ENCODE measurements at places on chromosomes 16 and 17.

DNA sequence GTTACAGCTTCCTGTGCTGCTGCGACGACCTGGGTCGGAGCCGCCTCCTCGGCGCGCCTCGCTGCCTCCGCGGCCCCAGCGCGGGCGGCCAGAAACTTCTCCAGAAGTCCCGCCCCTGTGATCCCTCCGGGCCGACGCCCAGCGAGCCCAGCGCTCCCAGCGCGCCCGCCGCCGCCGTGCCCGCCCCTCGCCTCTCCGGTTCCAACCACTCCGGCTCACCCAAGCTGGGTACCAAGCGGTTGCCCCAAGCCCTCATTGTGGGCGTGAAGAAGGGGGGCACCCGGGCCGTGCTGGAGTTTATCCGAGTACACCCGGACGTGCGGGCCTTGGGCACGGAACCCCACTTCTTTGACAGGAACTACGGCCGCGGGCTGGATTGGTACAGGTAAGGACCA lies 746 bp downstream of the HS3ST2 start:
- DNase-seq: no peak
- no peak overlapping the region for H3K27ac ChIP-seq
- H3K4me3 ChIP-seq: no peak overlapping the region
- peaks cover 40% of the 10 kb centered on the region for H3K27me3 ChIP-seq

DNA sequence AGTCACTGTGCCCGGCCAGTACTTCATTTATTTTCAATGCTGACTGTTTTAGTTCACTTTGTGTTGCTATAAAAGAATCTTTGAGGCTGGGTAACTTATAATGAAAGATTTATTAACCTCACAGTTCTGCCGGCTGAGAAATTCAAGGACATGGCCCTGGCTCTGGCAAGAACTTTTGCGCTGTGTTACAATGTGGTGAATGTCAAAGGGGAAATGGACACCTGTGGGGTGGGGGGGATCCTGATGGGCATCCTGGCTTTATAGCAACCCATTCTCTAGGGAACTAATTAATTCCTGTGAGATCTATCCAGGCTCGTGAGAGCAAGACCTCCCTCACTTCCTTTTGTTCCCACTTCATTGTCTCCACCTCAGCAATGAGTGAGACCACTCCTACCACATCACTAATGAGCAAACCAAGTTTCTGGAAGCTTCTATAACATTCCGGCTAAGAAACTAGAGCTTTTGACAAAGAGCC lies 17.1 kb upstream of the CDH3 start:
- H3K27me3 ChIP-seq: peaks cover 8% of the 10 kb centered on the region
- H3K4me3 ChIP-seq: no peak overlapping the region
- H3K27ac ChIP-seq: no peak overlapping the region
- H3K4me1 ChIP-seq: no peaks in the 10 kb centered on the region
- DNase-seq: no peak
- no peaks in the 10 kb centered on the region for H3K36me3 ChIP-seq

DNA sequence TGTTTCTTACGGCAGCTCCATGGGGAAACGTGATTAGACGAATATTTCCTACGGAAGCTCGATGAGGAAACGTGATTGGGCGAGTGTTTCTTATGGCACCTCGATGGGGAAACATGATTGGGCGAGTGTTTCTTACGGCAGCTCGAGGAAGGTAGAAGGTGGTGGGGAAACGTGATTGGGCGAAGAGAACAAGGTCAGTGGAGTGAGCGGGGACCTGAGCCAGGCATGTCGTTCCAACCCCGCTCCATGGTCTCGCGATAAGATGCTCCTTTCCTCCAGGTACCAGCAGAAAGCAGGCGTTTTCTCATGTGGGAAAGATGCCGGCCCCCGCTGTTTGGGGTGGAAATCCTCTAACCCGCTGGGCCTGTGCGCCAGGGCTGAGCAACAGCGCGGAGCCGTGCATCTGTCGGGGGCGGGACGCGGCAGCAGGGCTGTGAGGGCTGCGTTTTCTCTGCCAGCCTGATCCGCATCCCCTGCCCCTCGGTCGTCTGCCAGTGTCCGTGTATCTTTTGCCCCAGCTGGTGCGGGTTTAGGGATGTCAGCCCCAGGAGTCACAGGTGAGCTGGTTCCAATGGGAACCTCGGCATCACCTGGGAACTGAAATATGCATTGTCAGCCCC lies 25.6 kb upstream of the DOC2B start:
- DNase-seq: no peak
- H3K27ac ChIP-seq: no peak overlapping the region
- no peaks in the 10 kb centered on the region for H3K4me1 ChIP-seq
- no peaks in the 10 kb centered on the region for H3K36me3 ChIP-seq

DNA sequence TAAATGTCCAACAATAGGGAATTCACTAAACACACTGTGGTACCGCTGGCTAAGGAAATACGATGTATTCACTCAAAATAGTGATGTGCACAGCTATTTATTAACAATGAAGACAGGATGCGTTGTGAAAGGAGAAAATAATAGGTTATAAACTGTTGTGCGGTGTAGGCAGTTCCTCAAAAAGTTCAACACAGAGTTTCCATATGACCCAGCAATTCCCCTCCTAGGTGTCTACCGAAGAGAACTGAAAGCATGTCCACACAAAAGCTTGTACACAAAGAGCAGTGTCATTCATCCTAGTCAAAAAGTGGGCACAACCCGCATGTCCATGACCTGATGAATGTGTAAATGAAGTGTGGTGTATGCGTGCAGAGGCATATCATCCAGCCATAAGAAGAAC lies 1.2 kb upstream of the CES1 start:
- H3K4me3 ChIP-seq: no peak overlapping the region
- H3K27me3 ChIP-seq: peaks cover 3% of the 10 kb centered on the region
- H3K27ac ChIP-seq: no peak overlapping the region
- no peak for DNase-seq
- no peaks in the 10 kb centered on the region for H3K4me1 ChIP-seq

- no peaks in the 10 kb centered on the region for H3K36me3 ChIP-seq
- DNase-seq: no peak
- H3K4me3 ChIP-seq: no peak overlapping the region
- peaks cover 48% of the 10 kb centered on the region for H3K27me3 ChIP-seq
- no peaks in the 10 kb centered on the region for H3K4me1 ChIP-seq
Measured at GRCh38 chr16:81786868-81787267, 7.8 kb downstream of the PLCG2 start.

GRCh38 chr16:50603206-50604064 lies 55.2 kb downstream of the NKD1 start:
- H3K36me3 ChIP-seq: no peaks in the 10 kb centered on the region
- no peak overlapping the region for H3K27ac ChIP-seq
- peaks cover 18% of the 10 kb centered on the region for H3K4me1 ChIP-seq
- no peak for DNase-seq
- no peak overlapping the region for H3K4me3 ChIP-seq
- H3K27me3 ChIP-seq: peaks cover 7% of the 10 kb centered on the region

GRCh38 chr17:50051082-50051576 lies 4.8 kb upstream of the ITGA3 start:
- no peaks in the 10 kb centered on the region for H3K36me3 ChIP-seq
- H3K4me3 ChIP-seq: no peak overlapping the region
- peaks cover 24% of the 10 kb centered on the region for H3K4me1 ChIP-seq
- DNase-seq: peak; percentile 65

DNA sequence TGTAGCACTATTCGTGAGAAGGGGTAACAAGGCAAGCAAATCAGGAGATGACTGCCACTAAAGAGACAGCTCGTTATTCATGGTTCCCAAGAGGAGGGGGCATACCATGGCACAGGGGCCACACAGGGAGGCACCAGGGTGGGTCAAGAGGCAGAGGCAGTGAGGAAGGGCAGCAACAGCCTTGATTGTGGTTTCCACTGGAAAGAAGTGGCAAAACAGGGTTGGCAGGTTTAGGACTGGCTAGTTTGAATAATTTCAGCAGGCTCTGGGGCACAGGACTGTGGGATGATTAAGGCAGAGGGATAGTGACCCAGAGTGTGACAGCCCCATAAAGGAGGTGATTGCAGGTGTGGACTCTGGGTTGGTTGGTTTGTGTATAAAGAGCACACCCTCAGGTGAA lies 188.9 kb downstream of the CBLN1 start:
- H3K4me1 ChIP-seq: no peaks in the 10 kb centered on the region
- no peaks in the 10 kb centered on the region for H3K27me3 ChIP-seq
- no peak overlapping the region for H3K4me3 ChIP-seq
- DNase-seq: no peak
- no peaks in the 10 kb centered on the region for H3K36me3 ChIP-seq

DNA sequence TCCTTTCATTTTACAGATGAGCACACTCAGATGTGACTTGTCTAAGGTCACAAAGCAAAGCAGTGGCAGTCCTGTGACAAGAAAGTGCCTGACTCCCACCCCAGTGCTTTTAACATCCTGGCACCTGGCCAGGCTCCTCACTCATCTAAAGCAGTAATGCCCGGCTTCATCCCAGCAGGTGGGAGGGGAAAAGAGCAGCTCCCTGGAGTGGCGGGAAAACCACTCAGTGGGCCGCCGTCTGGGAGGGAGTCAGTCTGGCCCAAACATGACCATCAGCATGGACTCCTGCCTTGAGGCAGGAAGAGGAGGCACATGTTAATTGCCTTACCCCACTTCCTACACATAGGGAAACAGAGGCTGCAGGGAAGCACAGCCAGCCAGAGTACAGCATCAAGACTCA lies 2.6 kb downstream of the PCGF2 start:
- no peaks in the 10 kb centered on the region for H3K36me3 ChIP-seq
- H3K4me1 ChIP-seq: peaks cover 41% of the 10 kb centered on the region
- H3K4me3 ChIP-seq: no peak overlapping the region
- H3K27me3 ChIP-seq: peaks cover 97% of the 10 kb centered on the region
- H3K27ac ChIP-seq: no peak overlapping the region

GRCh38 chr16:22070361-22071330 lies 21.7 kb upstream of the VWA3A start:
- H3K27ac ChIP-seq: no peak overlapping the region
- DNase-seq: no peak
- H3K27me3 ChIP-seq: no peaks in the 10 kb centered on the region
- no peaks in the 10 kb centered on the region for H3K4me1 ChIP-seq
- peaks cover 5% of the 10 kb centered on the region for H3K36me3 ChIP-seq

GRCh38 chr16:67571464-67571863 lies 9.1 kb downstream of the CTCF start:
- peaks cover 13% of the 10 kb centered on the region for H3K4me1 ChIP-seq
- H3K27me3 ChIP-seq: no peaks in the 10 kb centered on the region
- H3K27ac ChIP-seq: no peak overlapping the region
- DNase-seq: no peak
- H3K36me3 ChIP-seq: peaks cover 39% of the 10 kb centered on the region

DNA sequence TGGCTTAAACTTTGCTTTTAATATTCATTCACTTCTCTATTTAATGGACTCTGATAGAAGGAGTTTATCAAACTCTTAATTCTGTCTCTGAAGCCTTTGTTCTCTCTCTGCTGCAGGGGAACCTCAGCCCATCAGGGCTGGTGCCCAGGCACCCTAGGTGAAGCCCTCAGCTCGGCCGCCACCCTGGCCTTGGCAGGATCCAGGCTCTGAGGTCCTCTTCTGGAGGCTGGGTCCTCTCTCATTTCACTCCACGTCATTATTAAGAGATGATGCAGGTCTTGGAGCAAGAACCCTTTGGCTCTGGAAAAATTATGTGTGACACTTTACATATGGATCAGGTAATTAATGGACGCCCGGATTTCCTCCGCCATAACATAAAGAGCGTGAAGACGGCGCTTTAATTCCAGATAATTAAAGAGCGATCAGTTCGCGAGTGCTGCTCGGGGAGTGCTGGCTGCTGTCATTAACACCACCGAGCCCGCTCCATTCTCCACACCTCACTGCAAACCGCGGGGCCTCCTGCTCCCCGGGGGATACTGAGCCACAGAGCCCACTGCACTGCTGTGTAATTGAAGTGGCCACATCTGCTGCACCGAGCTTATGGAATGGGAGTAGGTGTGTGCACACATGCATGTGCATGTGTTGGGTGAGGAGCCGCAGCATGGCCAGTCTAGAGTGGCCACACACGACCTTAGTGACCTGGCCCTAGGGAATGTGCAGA lies 259.4 kb upstream of the TNRC6C start:
- H3K4me1 ChIP-seq: peaks cover 19% of the 10 kb centered on the region
- peaks cover 7% of the 10 kb centered on the region for H3K36me3 ChIP-seq
- no peak for DNase-seq
- H3K4me3 ChIP-seq: no peak overlapping the region

GRCh38 chr16:88685156-88686061 lies 898 bp downstream of the SNAI3 start:
- peaks cover 24% of the 10 kb centered on the region for H3K36me3 ChIP-seq
- peaks cover 13% of the 10 kb centered on the region for H3K27me3 ChIP-seq
- H3K27ac ChIP-seq: peak overlapping the region; percentile 77
- H3K4me1 ChIP-seq: peaks cover 78% of the 10 kb centered on the region

DNA sequence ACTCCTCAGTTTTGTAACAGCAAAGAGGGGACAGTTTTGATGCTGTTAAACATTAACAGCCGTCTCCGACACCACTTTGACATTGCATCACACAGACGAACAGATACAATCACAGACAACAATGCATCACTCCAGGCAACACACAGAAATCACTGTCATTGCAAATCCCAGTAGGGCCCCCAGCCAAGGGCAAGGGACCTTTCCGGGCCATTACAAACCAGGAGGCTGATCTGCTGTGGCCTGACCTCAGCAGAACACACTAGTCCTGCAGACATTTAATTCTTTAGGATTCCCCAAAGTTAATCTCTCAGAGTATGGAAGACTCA lies 136.2 kb upstream of the RCVRN start:
- no peaks in the 10 kb centered on the region for H3K27me3 ChIP-seq
- H3K4me1 ChIP-seq: no peaks in the 10 kb centered on the region
- no peak overlapping the region for H3K4me3 ChIP-seq

- no peak overlapping the region for H3K4me3 ChIP-seq
- peaks cover 19% of the 10 kb centered on the region for H3K36me3 ChIP-seq
- no peak overlapping the region for H3K27ac ChIP-seq
- DNase-seq: no peak
Measured at GRCh38 chr17:58993311-58993710, 113.4 kb downstream of the TRIM37 start.

GRCh38 chr16:81675662-81676061 lies 103.4 kb upstream of the PLCG2 start:
- H3K4me1 ChIP-seq: no peaks in the 10 kb centered on the region
- no peaks in the 10 kb centered on the region for H3K27me3 ChIP-seq
- no peak overlapping the region for H3K4me3 ChIP-seq
- no peak for DNase-seq

DNA sequence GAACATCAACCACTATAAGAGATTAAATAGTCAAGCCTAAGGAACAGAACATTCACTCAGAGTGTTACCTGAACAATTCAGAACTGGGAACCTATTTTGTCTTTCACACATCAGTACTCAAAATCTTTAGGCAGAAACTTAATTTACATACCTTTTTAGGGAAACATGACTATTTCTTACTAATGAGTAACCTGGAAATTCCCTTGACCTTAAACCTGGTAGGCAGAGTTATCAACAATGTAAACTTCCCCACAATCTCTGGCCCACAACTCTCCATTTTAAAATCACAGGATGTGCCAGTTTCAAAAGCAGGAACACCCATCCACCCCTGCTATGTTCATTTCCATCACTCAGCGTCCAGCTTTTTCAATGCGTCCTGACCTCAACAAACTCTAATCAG lies 132.9 kb upstream of the ANKFN1 start:
- no peaks in the 10 kb centered on the region for H3K4me1 ChIP-seq
- H3K27ac ChIP-seq: no peak overlapping the region
- DNase-seq: no peak
- H3K36me3 ChIP-seq: no peaks in the 10 kb centered on the region
- no peaks in the 10 kb centered on the region for H3K27me3 ChIP-seq

All from activated naive CD4-positive, alpha-beta T cell treated with anti-CD3 and anti-CD28 coated beads, Interleukin-2, amount 10 ng/mL, durations not matched to agents 7 days and 5 days (primary cell).